ENCODE measurements at places on chromosomes 11 and 22.

- DNase-seq: no peak
Measured at GRCh38 chr11:79615425-79615824, 174.6 kb upstream of the TENM4 start.

DNA sequence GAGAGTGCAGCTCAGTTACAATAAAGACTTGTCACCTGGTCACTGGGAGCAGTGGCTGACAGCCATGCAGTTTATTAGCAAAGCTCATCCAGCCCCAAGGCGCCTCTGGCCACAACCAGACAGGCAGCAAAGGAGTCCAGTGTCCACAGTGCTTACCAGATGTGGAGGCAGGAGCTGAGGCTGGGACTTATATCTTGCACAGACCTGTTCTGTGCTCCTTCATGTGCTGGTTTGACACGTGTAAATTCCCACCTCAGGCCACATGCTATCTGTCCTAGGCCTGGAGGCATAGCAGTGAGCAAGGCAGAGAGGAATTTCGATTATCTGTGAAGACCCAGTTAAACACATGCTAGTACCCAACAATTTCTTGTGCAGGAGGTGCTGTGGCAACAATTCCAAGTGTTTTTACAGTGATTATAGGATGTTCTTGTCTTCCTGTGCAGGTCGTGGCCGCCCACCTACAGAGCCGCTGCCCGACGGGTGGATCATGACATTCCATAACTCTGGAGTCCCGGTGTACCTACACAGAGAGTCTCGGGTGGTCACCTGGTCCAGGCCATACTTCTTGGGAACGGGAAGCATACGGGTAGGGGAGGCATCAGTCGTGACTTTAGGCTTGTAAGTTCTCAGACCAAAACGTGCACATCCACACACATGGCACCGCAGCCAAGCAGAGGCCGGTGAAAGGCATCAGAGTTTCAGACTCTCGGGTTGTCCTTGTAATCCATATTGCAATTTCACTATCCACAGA lies 9.4 kb downstream of the DGCR8 start:
- no peak for DNase-seq

DNA sequence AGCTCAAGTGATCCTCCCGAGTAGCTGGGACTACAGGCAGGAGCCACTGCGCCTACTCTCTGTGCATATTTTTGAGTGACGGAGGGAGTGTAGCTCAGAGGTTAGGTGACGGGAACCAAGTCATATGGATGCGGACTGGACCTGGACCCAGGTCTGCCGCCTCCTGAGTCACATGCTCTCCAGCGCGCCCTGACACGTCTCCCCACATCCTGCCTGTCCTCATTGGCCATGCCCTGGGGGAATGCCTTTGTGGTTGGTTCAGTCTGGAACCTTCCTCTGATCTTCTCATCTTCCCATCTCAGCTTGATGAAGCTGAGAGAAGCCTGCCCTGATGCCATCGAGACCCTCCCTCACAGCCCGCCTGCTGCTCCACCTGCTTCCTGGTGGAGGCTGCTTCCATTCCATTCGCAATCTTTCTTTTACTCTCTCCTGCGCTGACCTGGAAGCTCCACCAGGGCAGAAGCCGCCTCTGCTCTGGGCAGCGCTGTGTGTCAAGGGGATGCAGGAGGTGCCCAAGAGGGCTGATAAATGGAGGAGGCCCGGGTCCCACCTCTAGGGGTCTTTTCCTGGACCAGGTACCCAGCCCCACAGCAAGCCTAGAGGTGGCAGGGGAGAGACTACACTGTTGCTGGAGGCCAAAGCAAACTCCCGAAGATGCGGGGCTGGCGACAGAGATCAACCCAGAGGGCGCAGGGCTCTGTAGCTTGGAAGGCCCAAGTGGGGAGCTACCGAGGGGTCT lies 13.9 kb upstream of the BAIAP2L2 start:
- DNase-seq: no peak

DNA sequence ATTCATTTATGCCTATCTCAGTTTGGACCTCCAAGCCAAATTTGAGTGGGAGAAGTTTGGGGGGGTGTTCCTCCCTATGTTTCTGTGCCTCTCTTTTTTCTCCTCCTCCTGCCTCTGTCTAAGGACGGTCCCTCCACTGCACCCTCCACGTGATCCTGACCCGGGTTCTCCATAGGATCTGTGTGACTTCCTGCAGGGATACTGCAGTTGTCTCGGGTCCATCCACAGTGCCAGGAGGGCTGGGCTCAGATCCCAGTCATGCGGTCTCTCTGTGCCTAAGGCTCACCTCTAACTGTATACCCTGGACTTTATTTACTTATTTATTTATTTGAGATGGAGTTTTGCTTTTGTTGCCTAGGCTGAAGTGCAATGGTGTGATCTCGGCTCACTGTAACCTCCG lies 1354.5 kb downstream of the BRD1 start:
- no peak for DNase-seq

- no peak for DNase-seq
Measured at GRCh38 chr22:20940186-20940651, 23.0 kb downstream of the CRKL start.

GRCh38 chr11:8252388-8252787 lies 11.3 kb downstream of the LMO1 start:
- DNase-seq: no peak

DNA sequence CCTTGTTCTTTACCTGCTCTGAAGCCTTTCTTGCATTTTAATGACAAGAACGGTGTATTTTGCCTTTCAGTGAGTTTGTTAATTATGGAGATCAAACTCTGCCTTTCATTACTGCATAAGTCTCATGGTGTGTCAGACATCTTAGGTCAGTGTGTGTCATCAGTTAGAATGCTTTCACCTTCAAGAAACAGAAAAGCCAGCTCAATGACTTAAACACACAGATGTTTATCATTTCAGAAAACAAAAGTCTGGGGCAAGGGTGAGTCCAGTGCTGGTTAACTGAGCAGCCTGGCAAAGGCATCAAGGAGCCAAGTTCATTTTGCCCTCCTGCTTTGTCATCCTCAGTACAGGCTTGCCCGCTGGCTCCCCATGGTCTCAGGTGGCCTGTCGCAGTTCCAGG lies 54.5 kb downstream of the PACS1 start:
- DNase-seq: no peak

All from KG1 (cell line).